ENCODE measurements at places on chromosomes 5 and 9. TPM values are rescaled to one million over a fixed set of nuclear protein-coding genes. Genes with fewer than 3 reads are reported as not detected.

GRCh38 chr5:169923988-169924387, 56.3 kb downstream of the INSYN2B start:
- H3K36me3 ChIP-seq: no peaks in the 10 kb centered on the region
- DNase-seq: no peak
- no peak overlapping the region for H3K4me3 ChIP-seq
- no peaks in the 10 kb centered on the region for H3K27me3 ChIP-seq

DNA sequence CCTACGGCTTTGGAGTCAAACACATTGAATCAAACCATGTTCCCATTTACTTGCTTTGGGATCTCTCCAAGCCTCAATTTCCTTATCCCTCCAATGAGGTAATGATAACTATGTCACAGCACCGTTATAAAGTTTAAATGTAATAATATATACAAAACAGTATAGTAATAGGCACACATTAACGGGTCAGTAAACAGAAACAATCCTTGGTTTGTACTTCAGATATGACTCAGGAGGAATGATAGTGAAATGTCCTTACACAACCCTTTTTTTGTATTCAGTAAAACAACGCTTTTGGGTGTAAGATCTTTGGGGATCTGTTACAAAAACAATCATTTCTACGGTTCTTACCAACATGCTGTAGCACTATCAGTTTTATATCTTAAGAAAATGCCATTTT, 178.5 kb upstream of the GNA14 start:
- H3K4me1 ChIP-seq: peaks cover 24% of the 10 kb centered on the region
- H3K36me3 ChIP-seq: no peaks in the 10 kb centered on the region
- H3K27me3 ChIP-seq: no peaks in the 10 kb centered on the region
- no peak for DNase-seq

DNA sequence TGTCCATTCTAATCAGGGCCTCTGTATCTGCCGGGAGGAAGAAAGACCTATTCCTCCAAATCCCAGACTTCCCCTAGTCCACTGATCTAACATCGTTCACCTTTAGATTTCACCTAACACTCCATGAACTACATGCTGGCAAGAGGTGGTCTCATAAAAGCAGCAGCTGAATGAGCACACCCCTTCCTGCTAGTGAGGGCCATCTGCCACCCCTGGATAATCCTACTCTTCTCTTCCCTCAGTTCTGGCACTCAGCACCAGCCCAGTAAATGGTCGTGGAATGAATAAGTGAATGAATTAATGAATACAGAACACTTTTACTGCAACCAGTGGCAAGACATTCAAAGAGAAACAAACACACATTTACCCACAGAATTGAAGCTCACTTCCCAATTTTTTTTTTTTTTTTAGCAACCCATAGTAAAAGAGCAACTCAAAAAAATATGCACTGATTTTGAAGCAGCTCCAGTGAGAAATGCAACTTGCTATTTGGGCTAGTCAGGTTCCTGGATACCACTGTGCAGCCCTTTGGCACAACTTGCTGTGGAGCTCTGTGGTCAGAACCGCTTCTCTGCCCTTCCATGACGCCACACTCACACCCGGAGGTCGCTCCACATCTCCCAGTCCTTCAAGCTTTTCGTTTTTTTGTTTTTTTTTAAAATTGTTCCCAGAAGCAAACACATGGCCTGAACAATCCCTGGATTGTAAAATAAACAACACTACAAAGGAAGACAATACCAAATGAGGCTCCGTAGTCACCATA, 6.2 kb downstream of the RNF183 start:
- no peaks in the 10 kb centered on the region for H3K4me1 ChIP-seq
- peaks cover 13% of the 10 kb centered on the region for H3K36me3 ChIP-seq
- H3K4me3 ChIP-seq: no peak overlapping the region
- H3K27me3 ChIP-seq: peaks cover 18% of the 10 kb centered on the region
- DNase-seq: peak; percentile 77

DNA sequence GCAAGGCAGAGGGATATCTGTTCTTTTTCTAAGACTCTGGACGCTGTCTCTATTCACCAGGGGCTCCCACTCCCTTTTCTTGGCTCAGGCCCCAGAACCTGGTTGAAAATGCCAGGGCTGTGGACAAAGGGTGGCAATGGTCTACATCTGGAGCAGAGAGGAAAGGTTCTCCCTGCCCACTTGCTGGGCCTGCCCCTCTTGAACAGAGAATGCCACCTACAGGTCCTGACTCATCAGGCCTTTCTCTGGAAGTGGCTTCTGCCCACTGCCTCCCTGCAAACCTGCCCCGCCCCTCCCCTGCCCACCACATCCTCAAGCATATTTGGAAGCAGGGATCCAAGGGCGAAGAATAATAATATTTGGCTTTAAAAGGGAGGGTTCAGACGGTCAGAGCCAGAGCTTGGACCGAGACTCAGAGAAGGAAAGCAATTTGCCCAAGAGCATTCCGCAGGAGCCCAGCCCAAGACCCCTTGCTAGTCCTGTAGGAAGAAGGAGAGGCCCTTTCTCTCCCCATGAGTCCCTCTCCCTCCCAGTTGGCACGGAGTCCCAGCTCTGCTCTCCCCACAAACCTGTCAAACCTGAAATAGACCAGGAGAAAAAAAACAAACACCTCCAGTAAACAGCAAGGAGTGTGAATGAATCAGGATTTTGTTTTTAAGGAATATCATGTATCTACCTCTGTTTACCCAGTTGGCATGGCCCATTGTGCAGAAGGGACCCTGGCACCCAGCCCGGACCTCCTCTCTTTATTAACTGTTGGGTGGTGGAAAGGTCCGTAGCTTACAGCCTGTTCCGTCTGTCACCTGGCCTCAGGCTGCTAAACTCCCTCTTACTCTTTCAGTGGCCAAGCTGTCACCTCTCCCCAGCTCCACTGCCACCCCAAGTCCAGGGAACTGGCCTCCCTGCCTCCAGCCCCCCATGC, 37.7 kb upstream of the STXBP1 start:
- peak overlapping the region; percentile 8 for H3K4me3 ChIP-seq
- peaks cover 53% of the 10 kb centered on the region for H3K4me1 ChIP-seq
- DNase-seq: peak; percentile 94

- no peak overlapping the region for H3K4me3 ChIP-seq
- H3K4me1 ChIP-seq: no peaks in the 10 kb centered on the region
- H3K27ac ChIP-seq: no peak overlapping the region
- H3K27me3 ChIP-seq: no peaks in the 10 kb centered on the region
- no peaks in the 10 kb centered on the region for H3K36me3 ChIP-seq
These were observed 120.7 kb downstream of the GIN1 start for GRCh38 chr5:102999191-102999590.

DNA sequence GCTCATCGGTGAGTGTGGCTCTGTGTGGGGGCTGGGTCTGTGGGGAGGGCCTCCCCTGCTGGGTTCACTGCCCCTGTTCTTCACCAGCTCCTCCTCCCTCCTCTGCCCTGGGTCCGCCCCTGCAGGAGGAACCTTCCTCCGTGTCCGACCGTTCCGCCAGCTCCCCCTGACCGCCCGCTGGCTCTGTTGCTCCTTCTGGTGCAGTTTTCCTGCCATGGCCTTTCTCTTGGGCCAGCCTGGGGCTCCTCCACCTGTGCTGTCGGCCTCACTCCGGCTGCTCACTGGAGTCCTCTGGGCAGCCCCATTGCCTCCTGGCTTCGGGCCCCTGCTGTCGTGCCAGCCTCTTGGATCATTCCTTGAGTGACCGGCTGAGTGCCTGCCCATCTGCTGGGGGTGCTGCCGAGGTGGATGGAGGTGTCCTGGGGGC, 12.3 kb downstream of the RNU6ATAC start:
- H3K27ac ChIP-seq: no peak overlapping the region
- H3K4me1 ChIP-seq: no peaks in the 10 kb centered on the region
- no peak for DNase-seq
- peaks cover 83% of the 10 kb centered on the region for H3K36me3 ChIP-seq
- H3K27me3 ChIP-seq: no peaks in the 10 kb centered on the region

DNA sequence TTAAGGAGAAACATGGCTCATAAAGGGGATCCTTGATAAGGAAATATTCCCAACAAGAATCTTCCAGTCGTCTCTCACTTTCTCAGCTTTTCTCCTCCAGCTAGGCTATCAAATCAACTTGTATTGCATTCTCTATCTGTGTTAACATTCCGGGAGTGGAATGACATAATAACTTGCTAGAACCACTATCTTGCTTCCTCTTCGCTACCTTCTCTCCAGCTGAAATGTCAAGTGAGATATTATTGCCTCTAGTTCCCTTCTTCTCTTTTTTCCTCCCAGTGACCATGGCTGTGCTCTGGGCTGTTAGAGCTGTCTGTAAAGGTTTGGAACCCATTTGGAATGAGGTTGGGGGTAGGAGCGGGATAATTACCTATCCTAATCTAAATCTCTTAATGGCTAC, 1329.5 kb upstream of the WWC1 start:
- H3K27ac ChIP-seq: no peak overlapping the region
- no peaks in the 10 kb centered on the region for H3K27me3 ChIP-seq
- no peak for DNase-seq
- no peaks in the 10 kb centered on the region for H3K4me1 ChIP-seq

DNA sequence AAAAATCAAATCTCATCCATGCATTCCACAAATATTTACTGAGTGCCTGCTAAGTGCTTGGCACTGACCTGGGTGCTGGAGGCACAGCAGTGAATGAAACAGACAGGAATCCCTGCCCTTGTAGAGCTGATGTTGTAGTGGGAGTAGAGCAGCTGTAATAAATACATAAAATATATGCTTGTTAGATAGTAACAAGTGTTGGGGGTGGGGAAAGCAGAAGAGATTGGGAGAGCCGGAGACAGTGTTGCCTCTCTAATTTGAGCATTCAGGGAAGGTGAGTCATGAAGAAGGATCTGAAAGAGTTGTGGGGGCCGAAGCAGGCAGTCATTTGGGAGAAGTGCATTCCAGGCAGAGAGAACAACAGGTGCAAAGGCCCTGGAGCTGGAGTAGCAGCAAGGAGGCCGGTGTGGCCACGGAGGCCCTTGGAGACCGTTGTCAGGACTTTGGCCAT, 97.9 kb downstream of the ZNF618 start:
- H3K4me3 ChIP-seq: no peak overlapping the region
- peaks cover 8% of the 10 kb centered on the region for H3K36me3 ChIP-seq
- H3K27ac ChIP-seq: no peak overlapping the region
- peaks cover 19% of the 10 kb centered on the region for H3K4me1 ChIP-seq
- peak; percentile 41 for DNase-seq
- no peaks in the 10 kb centered on the region for H3K27me3 ChIP-seq

DNA sequence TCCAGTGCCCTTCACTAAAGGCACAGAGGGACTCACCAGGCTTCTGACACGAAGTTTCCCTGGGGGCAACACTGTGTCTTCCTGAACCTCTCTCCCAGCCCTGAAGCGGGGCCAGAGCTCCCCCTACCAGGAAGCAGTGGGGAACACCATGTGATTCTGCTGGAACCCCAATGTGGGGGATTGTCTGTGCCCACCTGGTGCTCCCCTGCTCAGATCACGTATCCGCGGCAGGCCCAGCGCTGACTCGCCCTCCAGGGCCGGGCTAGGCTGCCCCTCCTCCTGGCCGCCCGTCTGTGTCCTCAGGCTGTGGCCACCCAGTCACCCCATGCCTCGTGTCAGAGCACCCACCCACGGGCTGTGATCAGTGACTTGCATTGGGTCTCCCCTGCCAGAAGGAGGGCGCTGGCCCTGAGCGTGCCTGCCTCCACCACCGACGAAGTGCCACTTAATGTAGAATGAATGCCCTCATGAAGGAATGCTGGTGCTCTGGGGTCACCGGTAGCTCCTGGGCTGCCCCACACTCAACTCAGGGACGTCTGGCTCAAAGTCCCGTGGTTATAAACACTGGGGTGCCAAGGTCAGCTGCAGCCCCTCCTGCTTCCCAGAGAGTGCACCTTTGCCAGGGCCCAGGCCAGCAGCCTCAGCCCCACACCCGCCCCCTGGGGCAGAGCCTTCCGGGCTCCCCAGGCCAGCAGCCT, 22.1 kb downstream of the SARDH start:
- peak overlapping the region; percentile 93 for H3K27ac ChIP-seq
- H3K36me3 ChIP-seq: no peaks in the 10 kb centered on the region
- H3K4me3 ChIP-seq: peak overlapping the region; percentile 25
- H3K27me3 ChIP-seq: no peaks in the 10 kb centered on the region
- H3K4me1 ChIP-seq: peaks cover 34% of the 10 kb centered on the region
- peak; percentile 88 for DNase-seq

- H3K27me3 ChIP-seq: no peaks in the 10 kb centered on the region
- no peak overlapping the region for H3K27ac ChIP-seq
- H3K4me3 ChIP-seq: no peak overlapping the region
- peaks cover 3% of the 10 kb centered on the region for H3K36me3 ChIP-seq
- DNase-seq: no peak
- peaks cover 8% of the 10 kb centered on the region for H3K4me1 ChIP-seq
These were observed 1.8 kb downstream of the SCAMP1 start for GRCh38 chr5:78362220-78362619.

- H3K4me1 ChIP-seq: peaks cover 25% of the 10 kb centered on the region
These were observed 26.1 kb upstream of the CSF1R start for GRCh38 chr5:150112201-150113046.

DNA sequence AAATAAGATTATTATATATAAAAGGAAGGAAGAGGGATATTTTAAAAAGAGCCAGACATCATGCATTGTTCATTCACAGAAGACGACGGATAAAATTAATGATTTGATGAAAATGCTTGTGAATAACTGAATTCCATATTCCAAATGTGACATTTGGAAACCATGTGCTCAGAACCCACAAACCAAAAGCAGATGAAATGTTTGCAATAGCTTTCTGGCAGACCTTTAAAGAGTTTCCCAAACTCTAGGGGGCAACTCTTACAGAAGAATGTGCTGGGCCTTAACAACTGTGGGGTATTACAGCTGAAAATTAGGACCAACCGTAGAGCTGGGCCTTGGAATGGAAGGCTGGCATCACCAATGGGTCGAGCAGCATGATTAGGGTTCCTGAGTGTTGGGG, 471.0 kb downstream of the EFNA5 start:
- H3K4me1 ChIP-seq: no peaks in the 10 kb centered on the region
- no peak overlapping the region for H3K4me3 ChIP-seq
- H3K27me3 ChIP-seq: no peaks in the 10 kb centered on the region
- no peaks in the 10 kb centered on the region for H3K36me3 ChIP-seq

DNA sequence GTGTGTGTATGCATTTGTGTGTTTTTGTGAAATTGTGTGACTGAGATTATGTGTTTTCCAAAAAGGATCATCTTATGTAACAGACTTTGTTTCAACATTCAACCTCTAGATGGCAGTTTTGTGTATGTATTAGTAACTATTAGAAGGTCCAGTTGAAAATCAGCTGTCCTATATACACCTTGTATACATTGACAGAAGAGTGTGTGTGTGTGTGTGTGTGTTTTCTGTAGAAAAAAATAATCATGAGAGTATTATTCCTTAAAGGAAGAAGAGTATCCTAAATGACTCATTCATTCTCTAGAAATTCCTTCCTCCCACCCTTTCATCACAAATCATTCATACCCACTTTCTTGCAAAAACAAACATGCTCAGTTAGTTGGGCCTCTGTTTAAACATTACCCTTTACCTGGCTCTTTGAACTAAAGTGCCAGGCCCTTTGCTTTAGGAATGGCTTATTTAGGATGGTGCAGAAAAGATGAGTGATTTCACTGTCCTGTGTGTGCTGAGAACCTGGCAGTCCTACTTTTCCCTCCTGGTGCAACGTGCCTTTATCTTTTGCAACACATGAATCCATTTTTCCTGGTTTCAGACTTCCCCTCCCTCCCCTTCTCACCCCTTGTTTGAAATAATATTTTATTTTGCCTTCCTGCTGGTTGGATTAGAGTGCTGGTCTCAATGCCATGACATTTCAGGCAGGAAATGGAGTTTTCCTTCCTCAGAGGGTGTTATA, 152.2 kb downstream of the ARHGAP26 start:
- H3K27ac ChIP-seq: no peak overlapping the region
- H3K4me3 ChIP-seq: no peak overlapping the region
- peaks cover 16% of the 10 kb centered on the region for H3K4me1 ChIP-seq
- H3K27me3 ChIP-seq: no peaks in the 10 kb centered on the region
- H3K36me3 ChIP-seq: no peaks in the 10 kb centered on the region
- peak; percentile 9 for DNase-seq

GRCh38 chr9:127905788-127906191, 6.4 kb upstream of the ST6GALNAC6 start:
- DNase-seq: peak; percentile 22
- no peak overlapping the region for H3K4me3 ChIP-seq
- no peak overlapping the region for H3K27ac ChIP-seq
- H3K36me3 ChIP-seq: peaks cover 9% of the 10 kb centered on the region

Gene DENND1A
- 14.1 TPM for total RNA-seq

Gene TNFSF8
- total RNA-seq: not detected

Gene LHX6
- total RNA-seq: not detected
